ENCODE measurements at places on chromosomes 13 and 19.

DNA sequence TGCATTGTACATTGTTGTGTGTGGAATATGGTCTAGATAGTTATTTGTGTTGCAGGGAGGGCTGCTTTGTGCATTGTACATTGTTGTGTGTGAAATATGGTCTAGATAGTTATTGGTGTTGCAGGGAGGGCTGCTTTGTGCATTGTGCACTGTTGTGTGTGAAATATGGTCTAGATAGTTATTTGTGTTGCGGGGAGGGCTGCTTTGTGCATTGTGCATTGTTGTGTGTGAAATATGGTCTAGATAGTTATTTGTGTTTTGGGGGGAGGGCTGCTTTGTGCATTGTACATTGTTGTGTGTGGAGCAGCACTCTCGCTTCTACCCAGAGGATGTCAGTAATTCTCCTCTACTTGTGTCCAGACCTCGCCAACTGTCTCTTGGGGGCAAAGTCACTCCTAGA, 36.3 kb upstream of the ZNF835 start:
- DNase-seq = no peak

DNA sequence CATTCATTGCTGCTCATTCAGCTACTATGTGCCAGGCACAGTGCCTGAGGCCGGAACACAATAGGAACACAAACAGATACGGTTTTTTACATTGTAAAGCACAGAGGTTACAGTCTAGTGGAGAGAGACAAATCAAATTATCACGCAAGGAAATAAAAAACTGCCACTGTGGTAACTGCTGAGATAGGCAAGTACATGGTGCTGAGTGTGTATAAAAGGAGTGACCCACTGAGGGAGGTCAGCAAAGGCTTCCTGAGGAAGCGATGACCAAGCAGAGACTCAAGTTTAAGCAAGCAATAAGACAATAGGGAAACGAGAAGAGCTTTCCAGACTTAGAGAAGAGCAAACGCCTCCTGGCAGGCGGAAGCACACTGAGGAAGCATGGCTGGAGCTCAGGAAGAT, 56.4 kb downstream of the NUFIP1 start:
- peak; percentile 41 for DNase-seq

- no peak for DNase-seq
Observed at GRCh38 chr13:110443622-110444225, 117.8 kb downstream of the RAB20 start.

DNA sequence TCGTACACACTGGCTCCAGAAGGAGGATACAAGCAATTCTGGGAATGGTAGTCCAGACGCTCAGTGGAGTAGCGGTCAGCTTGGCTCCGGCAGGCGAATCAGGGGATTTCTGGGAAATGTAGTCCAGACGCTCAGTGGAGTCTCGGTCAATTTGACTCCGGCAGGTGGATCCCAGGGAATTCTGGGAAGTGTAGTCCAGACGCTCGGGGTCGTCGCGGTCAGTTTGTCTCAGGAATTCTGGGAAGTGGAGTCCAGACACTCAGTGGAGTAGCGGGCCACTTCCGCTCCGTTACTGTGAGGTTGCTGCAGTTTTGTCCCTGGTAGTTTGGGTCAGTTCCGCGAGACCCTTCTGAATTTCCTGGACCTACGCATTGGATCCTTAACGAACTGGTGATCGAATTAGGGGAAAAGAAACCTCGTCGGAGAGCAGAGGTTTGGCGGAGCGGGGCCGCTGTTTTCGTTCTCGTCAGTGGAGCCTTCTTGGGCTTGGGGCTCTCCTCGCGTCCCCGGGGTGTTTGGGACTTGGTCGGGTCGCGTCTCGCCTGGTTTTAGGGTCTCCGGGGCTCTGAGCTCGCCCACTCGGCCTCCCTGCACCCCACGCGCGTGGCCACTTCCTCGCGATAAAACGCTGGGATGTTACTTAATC, at the start of gene ZNF225:
ZNF225 (plus strand) TSS at position 262 of the 646 bp plus-strand sequence. CDS start 2,429 bp downstream, outside the sequence.
- DNase-seq = peak; percentile 99

DNA sequence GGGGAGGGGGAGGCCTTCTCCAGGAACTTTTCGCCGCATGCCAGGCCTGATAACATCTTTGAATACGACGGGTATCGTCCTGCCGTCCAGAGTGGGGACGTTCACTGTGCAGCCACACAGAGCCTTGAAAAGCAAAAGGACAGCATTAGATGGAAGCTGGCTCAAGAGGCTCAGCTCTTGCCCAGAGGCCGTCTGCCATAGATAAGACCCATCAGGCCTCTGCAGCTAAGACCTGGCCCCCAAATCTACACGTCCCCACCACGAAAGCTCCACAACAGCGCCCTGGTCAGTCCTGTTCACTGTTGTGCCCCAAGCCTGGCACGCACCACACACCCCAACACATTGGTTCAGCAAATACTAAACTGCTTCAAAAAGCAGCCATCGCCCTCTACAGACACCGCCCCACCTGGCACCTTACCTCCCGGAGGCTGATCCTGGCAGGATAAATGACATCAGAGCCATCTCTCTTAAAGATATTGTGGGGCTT, 2.1 kb downstream of the DNAJB1 start:
- no peak for DNase-seq

DNA sequence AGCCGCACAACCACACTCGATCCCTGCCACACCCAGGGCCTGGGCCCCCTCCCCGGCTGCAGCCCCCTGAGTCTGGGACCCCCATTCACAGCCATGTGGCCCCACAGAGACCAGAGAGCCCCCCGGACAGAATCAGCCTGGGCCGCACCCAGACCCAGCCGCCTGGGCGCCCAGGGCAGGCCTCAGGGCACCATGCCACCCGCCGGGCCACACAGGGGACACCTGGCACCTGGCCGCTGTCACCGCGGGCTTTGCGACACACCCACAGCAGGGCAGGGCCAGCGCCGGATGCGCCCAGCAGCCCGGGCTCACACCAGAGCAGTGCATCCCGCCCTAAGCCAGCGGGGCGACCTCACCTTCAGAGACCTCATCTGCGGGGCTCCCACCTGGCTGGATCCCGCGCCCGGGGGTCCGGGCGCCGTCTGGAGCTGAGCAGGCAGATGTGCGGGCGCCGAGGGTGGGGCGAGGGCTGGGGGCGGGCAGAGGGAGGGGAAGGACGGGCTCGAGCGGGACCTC, 443 bp downstream of the TBXA2R start:
- DNase-seq = peak; percentile 25

GRCh38 chr13:91017669-91018053, 329.8 kb upstream of the MIR17HG start:
- peak; percentile 24 for DNase-seq

DNA sequence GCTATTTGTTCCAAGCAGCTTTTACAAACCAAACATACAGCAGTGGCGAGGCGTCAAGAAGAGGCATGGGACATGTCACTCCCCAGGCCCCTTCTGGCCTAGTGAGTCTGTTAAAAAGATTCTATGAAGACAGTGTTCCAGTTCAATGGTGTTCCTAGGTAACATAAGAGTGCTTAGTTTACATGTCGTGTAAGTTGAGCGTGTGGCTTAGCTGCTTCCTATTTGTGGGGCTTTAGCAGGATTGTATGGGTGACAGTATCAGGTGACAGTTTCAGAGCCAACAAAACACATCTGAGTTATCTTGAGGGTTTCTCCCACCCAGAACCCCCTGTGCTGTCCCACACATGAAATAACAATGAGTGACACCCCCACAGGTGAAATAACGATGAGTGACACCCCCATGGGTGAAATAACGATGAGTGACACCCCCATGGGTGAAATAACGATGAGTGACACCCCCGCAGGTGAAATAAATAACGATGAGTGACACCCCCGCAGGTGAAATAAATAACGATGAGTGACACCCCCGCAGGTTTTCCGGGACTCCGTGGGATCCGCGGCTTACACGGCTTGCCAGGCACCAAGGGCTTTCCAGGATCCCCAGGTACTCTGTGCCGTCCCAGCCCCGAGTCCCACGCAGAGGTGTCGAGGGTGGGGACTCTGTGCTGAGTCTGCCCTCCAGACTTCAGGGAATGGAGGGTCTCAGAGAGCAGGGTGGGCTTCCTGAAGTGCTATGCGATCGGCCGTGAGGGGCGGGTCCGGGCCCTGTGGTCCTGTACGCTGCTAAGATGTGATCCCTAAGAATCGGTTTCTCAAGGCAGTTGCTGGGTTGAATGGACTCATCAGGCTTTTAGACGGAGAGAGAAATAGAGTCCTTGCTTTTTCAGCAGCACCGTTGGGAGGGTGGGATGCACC, 68.6 kb downstream of the RAB20 start:
- no peak for DNase-seq

DNA sequence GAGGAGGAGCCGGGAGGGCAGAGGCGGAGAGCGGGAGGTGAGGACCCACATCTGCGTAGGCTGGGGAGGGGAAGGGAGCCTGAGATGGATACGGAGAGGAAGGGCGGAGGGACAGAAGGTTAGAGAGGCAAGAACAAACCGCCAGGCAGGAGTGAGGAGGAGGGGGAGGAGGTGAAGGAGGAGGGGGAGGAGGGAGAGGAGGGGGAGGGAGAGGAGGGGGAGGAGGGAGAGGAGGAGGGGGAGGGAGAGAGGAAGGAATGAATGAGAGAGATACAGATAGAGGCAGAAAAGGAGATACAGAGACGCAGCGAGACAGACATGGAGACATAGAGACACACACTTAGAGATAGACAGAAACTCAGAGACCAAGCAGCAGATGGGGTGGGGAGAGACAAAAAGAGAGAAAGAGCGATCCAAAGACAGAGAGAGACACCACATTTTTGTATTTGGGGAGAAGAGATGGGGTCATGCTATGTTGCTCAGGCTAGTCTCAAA, 782 bp upstream of the CA11 start:
- peak; percentile 78 for DNase-seq

DNA sequence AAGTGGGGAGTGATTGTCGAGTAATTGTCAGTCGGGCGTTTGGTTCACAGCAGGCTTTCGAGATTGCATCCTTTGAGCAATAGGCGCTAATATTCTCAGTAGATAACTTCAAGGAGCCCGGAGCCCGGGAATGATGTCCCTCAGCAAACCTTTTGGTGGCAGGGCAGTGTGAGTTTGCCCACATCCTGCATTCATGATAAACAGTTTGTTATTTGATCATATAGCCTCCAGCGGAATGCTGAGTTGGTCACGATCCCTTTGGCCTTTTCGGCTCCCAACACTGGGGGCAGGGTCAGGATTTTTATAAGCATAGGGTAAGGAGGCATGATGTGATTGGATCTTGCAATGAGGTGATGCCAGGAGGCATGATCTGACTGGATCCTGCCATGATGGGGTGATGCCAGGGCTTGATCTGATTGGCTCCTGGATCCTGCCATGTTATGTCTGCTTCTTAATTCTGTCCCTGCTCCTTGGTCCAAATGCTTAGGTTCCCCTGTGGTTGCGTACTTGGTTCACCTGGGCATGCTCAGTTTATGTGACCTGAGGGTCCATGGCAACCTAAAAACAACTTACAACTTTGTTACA, 38.2 kb upstream of the IGSF23 start:
- DNase-seq = peak; percentile 75

DNA sequence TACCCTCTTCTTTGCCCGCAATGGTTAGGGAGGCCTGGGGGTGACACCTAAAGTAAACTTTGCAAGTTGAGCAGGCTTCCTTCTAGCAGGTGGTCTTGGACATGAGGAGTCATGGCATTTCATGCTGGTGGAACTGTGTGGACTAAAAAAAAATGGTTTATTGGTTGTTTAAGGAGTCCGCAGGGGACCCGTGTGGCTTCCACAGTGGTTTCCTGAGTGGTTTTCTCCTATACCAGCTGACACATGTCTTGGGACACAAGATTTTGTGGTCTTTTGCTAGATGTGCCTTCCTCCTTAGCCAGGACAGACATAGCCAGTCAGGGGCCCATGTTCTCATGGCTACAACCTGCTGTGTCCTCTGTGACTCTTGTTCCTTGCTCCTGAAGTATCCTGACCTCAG, 1.5 kb downstream of the ZNF543 start:
- DNase-seq = no peak

DNA sequence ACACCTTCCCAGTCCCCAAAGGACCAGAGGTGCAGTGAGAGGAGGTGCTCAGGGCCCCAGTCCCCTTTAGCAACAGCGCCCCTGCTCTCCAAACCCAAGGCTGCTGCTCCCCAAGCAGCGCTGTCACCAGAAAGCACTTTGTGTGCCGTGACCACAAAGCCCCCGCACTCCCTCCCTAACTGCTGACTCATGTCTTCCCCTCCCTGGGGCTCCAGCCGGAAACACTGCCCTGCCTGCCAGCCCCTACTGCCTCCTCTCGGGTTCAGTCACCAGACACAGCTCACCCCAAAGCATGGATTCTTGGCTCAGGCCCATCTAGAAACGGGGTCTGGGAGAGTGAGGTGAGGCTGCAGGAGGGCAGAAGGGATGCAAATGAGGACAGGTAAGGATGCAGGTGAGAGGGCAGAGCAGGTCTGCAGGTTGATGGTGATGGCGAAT, 4.9 kb upstream of the TNFSF14 start:
- DNase-seq = peak; percentile 82

DNA sequence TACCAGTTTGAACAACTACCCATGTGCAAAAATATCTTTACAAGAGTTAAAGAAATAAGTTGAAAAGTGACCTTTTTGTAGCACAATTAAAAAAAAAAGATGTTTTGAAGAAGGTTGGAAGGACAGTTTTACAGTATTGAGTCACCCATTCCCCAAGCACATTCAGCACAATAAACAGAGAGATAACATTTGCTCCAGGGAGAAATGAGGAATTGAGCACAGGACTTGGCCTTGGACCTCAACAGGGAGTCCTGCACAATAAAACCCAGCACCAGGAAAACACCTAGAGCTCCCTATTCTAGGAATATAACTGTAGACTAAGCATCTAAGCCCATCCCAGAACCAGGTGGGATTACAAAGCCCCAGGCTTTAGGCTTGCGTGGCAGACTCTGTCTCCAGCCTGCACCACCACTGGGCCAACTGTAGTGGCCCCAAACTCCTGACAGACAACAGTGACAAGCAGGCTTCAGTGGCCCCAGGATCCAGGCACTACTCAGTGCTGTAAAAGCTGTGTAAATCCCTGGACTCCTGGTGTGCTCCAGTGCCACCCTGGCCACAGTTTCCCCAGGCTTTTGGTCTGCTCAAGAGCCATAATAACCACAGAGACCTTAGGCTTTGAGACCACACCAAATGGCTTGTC, 857.2 kb downstream of the SLITRK1 start:
- DNase-seq = no peak

DNA sequence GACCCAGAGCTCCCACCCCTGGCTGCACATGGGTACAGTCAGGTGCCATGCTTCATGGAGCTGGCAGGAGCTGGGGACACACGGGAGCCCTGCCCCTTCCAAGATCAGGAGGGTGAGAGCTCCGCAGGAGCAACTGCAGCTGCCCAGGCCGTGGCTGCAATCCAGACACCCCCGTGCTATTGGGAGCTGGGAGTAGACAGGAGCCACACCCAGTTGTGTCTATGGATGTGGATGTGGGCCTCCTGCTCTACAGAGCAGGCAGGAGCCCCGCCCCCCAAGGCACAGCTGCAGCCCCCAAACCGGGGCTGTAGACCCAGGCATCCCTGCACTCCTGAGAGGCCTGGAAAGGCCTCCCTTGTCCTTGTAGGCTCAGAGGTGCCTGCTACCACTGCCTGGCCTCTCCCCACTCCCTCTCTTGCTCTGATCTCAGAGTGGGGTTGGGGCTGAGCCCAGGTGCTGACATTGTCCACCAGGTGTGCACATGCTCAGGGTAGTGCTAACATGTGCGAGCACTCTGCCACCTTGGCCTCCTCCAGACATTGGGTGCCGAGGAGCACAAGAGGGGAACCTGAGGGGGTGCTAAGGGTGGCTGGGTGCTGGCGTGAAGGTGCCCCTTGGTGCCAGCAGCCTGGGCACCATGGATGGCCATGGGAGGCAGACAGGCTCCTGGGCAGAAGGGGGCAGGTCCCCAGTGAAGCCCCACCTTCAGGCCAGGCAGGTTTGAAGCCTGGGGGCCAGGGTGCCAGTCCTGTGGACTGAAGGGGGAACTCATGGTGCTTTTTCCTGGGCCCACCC, 8.0 kb upstream of the BAX start:
- no peak for DNase-seq

All from RPMI7951 (cell line).